CD4-positive, alpha-beta T cell treated with Interleukin-15 for 4 hours (primary cell): ENCODE measurements at places on chromosomes 5 and 9.
A peak's percentile ranks its signal among the peaks of the same experiment; 100 is the strongest.

DNA sequence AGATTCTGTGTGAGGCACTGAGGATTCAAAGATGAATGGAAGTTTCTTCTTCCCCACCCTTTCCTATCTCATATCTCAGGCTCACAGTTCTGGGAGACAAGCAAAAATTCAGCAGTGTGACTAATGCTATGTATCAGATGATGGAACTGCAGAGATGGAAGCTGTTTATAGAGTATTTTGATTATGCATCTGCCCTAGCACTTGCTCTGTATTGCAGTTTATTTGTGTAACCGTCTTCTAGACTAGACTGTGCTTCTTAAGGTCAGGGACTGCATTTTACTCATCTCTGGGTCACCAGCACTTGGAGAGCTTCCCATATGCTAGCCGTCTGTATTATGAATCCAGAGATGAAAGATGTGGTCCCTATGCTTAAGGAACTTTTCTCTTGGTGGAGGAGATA lies 12.6 kb downstream of the CAVIN4 start:
- DNase-seq: no peak

DNA sequence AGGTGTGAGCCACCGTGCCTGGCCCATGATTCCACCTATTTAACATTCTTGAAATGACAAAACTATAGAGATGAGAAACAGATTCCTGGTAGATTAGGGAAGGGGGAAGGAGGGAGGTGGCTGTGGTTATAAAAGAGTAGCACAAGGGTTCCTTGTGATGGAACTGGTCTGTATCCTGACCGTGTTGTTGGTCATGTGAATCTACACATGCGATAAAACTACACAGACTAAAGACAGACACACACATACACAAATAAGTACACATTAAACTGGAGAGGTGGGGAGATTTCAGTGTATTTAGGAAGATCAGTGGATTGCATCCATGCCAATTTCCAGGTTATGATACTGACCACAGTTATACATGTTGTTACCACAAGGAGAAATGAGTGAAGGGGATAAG lies 60.9 kb downstream of the RNF130 start:
- DNase-seq: no peak

- DNase-seq: no peak
Measured at GRCh38 chr5:6814816-6815215, 101.6 kb downstream of the TENT4A start.

DNA sequence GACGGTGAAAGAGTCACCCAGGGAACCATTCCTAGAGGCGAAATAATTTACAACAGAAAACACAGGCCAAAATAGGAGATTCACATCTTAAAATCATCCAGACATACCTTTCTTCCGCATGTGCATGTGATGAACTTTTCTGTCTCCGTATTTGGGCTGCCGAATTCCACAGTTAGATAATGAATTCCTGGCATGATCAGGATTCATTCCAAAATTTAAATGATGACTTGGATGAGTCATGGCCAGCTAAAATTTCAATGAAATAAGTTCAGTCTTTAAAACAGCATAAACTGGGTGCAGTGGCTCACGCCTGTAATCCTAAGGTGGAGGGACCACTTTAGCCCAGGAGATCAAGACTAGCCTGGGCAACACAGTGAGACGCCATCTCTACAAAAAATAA lies 82.7 kb downstream of the DROSHA start:
- DNase-seq: no peak

- no peak for DNase-seq
Measured at GRCh38 chr5:152412129-152412528, 7.0 kb upstream of the NMUR2 start.

DNA sequence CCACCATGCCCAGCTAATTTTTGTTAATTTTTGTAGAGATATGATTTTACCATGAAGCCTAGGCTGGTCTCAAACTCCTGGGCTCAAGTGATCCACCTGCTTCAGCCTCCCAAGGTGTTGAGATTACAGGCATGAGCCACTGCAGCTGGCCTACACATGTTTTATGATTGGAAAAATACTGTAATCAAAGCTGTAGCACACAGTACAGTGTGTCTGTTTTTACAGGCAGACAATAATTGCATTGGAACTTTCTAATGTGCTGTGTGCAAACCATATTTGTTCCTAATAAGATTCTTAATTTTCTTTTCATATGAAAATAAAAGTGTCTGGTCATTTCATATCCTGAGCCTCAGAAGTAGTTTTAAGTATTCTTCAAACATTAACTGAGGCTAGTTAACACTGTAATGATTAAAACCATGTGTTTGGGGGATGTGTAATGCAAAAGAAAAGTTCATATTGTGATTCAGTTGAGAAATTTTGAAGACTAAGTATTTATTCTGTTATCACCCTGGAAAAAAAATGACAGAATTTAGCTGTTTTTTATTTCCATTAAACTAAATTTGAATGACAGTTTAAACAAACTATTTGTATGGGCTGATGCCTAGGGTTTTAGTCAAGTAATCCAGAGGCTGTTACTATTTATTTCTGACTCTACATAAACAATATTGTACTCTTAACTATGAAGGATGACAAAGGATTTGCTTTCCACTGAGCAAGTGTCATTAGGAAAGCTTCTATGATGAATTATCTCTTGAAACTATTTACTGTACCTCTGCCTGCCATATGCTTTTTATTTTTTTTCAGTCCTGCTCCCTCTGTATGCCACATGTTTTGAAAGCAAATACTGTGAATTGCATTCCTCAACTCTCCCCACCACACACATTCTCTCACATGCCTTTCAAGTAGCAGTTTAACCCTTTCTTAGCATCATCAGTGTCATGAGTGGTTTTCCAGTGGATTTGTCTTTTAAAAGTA lies 111.5 kb downstream of the MTREX start:
- DNase-seq: no peak

GRCh38 chr5:90473396-90474234 lies 956 bp downstream of the MBLAC2 start:
- DNase-seq: peak; percentile 1

- DNase-seq: no peak
Measured at GRCh38 chr5:81856948-81857928, 106.3 kb upstream of the SSBP2 start.

GRCh38 chr9:15115702-15116101 lies 191.3 kb downstream of the TTC39B start:
- DNase-seq: no peak

DNA sequence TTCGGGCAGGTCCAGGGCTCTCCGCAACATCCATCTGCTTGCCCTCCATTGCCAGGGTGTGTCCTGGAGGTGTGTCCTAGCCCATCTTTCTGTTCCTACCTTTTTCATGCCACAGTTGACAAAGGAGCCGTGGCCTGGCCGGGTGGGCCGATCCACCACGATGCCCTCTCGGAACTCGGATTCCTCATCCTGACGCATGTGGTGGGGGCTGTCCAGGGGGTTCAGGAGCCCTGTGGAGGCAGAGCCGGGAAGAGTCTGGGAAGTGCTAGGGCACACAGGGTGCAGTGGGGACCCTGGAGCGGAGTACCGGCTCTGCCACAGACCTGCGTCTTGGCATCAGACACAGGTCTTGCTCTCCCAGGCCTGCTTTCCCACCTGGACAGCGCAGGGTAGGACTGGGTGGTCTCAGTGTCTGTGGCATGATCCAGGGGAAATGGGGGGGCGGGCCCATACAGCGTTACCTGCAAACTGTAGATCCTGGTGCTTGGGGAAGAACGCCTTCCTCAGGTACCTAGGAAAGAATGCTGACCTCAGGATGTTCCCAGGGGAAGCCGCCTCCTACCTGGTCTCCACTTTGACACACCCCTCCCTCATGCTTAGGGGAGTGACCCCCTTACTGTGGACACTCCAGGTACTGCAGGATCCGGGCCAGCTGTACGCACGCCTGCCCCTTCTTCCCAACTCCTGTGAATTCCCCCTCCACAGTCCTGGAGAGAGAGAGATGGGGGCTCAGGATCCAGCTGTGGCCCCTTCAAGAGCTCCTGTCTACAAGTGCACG lies 3.5 kb downstream of the SPOUT1 start:
- no peak for DNase-seq

DNA sequence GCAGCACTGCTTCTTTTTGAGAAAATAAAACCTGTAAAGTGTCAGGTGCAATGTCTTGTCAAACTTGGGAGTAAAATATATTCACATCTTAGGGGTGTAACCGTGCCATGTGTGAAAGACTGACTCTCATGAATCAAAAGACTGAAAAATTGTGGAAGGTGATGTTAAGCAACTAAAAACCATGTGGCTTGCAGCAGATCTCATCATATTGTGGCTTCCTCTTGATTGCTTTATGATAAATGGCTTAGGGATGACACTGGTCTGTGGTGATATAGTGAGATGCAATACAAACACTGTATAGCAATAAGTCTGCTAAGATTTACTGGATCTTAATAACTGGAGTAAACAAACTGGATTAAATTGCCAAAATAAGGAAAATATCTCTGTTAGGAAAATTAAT lies 321.6 kb downstream of the EDIL3 start:
- no peak for DNase-seq

GRCh38 chr5:115601701-115602590 lies at the start of gene TICAM2:
Gene TICAM2, minus strand, starts transcription at chr5:115602479. Its CDS starts 21,223 bp downstream, at chr5:115581256.
- peak; percentile 35 for DNase-seq

DNA sequence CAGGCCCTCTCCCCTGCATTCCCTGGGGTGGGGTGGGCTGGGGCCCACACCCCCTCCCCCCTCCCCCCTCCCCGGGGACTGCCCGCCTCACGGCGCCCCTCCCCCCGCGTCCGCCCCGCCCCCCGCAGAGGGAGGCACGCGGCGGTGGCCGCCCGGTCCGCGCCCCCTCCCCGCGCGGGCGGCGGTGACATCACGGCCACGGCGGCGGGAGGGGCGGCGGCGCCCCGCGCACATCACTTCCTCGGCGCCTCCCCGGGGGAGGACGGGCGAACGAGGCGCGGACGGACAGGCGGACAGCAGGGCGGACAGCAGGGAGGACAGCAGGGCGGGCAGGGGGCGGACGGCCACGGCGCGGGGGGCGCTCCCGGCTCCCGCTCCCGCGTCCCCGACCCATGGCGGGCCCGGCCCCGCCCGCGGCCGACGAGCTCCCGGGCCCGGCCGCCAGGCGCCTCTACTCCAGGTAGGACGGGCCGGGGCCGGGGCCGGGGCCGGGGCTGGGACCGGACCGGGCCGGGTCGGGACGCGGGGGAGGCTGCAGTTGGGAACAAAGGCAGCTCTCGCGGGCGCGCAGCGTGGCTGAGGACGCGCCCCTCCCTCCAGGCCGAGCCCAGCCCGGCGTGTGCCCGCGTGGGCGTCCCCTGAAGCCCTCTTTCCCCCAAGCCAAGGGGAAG lies at the start of gene GPSM1:
Gene GPSM1 (plus strand): TSS at position 236 of the 671 bp plus-strand sequence. CDS start 157 bp downstream, at position 393.
- peak; percentile 24 for DNase-seq

GRCh38 chr5:125267636-125268248 lies 521.3 kb upstream of the ZNF608 start:
- DNase-seq: no peak

- DNase-seq: no peak
Measured at GRCh38 chr5:139426203-139426885, 13.0 kb downstream of the DNAJC18 start.

DNA sequence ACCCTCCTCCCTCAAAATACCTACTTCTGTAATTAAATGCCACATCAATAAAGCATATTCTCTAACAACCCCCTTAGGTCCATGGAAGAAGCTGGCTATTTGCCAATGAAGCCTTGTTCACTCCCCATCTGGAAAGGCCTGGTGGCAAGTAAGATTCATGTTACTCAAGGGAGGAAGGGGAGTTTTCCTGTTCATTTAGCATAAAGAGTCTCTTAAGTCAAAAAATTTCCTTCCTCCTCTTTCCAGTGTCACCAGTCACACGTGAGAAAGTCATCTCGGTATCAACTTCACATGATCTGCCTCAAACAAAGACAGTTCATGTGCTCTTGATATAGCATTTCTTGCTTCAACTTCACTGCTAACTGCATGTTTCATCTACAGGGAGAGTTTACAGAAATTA lies 32.7 kb upstream of the RIC1 start:
- DNase-seq: no peak
